Mucosa of descending colon (tissue), 3 donors: ENCODE measurements at places on chromosomes 5 and 9.

DNA sequence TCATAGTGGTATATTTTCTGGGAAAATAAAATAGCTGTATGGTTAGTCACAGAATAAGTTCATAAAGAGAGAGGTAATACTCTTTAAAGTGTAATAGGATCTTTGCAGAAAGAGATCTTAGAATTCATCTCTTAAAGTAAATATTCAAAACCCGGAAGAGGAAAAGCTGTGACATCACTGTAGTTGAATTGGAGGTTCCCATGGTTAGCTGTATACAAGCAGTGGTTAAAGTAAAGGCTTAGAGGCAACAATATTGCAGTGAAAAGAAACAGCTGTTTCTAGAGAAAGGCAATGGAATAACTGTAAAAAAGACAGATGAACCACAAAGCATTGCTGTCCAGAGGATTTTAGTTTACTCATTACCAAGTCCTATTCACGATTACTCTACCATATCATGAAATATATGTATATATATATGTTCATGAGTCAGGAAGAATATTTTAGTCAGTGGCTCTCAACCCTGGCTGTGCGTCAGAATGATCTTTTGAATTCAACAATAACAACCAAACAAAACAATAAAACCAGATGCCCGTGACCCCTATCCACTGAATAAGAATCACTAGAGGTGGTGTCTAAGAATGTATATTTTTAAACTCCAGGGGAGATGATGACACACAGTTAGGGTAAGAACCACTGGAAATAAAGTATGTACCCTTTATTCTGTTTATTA, 4.7 kb downstream of the ERCC6L2 start:
- DNase-seq: no peak

DNA sequence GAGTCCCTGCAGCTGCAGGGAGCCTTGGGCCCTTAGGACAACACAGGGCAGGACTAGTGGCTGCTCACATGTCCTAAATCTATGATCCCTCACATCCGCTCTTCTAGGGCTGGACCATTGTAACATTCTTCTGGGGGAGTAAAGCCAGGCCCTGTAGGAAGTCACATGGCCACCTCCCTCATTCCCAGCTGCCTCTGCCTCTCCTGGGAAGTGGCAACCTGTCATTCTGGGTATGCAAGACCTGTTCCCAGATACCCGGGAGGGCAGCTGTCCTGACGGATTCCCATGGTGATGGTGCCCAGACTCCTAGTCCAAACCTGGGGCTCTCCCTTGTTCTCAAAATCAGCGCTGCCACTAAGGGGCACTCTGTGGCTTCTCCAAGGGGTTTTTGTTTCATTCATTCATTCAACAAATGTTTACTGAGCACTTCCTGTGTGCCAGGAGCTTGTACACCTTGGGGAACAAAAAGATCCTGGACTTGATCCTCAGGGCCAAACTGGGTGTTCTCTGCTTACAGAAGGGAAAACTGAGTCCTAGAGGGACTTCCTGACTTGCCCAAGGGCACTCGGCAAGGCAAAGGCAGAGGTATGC, 85.6 kb downstream of the PSD2 start:
- no peak for DNase-seq

DNA sequence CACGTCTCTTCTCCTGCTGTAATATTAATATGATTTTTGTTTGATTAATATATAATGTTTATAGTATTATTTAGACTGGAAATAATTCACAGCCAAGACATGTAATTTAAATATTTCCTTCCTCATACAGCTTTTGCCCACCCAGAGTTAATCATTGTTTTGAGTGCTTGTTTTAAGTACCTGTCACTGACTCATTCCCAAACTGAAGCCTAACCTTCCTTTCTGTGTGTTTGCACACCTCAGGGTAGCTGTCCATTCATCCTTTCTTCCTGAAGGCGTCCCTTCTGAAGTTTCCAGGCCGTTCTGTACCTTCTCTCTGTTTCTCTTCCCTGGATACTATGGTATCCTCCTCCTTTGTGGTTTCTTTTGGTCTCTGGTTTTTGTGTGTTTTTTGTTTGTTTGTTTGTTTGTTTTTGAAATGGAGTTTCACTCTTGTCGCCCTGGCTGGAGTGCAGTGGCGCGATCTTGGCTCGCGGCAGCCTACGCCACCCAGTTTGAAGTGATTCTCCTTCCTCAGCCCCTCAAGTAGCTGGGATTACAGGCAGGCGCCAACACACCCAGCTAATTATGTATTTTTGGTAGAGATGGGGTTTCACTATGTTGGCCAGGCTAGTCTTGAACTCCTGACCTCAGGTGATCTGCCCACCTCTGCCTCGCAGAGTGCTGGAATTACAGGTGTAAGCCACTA, 312.4 kb downstream of the DOCK8 start:
- no peak for DNase-seq

DNA sequence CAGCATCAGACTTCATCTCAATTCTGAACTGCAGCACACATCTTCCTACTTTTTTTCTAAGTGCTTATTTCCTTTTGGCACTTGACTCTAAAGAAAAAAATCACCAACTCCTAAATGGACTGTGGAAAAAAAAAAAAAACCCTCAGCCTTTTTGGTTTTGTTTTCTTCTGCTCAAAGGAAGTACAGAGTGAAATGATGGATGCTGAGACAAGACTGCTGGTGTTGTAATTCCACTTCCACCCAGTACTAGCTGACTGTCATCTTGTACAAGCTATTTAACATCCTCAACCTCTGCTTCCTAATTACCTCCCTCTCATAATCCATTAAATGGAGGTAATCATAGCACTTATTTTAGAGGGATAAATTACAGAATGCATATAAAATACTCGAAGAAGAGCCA, 171.5 kb upstream of the GNA14 start:
- DNase-seq: no peak

DNA sequence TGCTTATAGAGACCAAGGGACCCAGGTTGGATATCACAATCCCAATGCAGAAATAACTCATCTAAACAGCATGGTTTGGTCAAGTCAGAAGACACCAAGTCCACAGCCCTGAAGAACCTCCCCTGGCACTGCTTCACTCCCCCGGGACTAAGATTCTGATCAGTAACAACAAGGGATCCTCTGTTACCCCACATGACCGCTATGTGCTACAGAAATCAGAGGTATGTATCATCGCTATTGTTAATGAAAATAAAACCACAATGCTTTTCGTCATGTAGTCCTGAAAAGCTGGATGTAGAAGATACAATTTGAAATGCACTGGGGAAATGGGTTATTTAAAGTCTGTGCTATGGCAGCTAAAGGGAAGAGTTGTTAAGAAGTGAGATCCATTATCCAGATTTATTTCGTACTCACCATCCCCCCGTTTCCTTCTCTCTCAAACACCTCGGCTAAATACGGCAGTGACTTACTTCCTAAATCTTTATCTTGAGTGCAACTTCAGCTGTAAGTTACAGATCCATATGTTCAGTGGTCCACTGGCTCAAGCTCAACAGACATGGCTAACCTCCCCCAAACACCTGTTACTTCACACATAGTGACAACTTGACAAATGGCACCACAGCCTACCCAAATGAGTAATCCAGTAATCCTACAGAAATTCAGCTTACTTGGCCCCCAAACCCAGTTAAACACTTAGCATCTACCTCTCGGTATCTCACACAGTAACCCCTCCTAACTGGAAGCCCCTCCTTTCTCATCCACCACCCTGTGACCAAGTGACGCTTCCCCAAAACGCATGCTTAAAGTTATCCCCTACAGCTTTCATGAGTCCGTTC, 129.2 kb downstream of the MYO10 start:
- DNase-seq: no peak

- DNase-seq: no peak
Measured at GRCh38 chr9:2066312-2067273, 51.4 kb downstream of the SMARCA2 start.

GRCh38 chr5:138226910-138227309, 13.8 kb upstream of the CDC23 start:
- no peak for DNase-seq

DNA sequence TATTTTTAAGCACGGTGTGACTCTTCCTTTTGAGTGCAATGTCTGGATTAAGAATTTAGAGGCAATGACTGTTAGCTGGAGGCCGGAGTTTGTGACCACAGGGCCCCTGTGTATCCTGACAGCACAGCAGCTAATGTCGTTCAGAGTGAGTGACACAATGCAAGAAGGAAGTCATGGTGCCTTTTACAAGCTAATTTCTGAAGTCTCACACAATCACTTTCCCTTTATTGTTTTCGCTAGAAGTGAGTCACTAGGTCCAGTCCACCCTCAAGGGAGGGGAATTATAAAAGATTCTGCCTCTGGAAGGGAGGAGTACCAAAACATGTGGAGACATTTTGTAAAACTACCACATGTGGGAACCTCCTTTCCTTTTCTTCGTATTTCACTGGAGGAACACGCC, 185.5 kb upstream of the FGF10 start:
- DNase-seq: no peak

GRCh38 chr9:106704056-106704615, 158.8 kb upstream of the ZNF462 start:
- DNase-seq: no peak

GRCh38 chr5:62538017-62538942, 40.3 kb upstream of the LRRC70 start:
- DNase-seq: no peak

GRCh38 chr5:166961913-166962312, 1329.5 kb upstream of the WWC1 start:
- DNase-seq: no peak

GRCh38 chr5:79025054-79025472, 40.0 kb upstream of the ARSB start:
- DNase-seq: no peak

- no peak for DNase-seq
Measured at GRCh38 chr9:125240649-125240999, 519 bp downstream of the HSPA5 start.

DNA sequence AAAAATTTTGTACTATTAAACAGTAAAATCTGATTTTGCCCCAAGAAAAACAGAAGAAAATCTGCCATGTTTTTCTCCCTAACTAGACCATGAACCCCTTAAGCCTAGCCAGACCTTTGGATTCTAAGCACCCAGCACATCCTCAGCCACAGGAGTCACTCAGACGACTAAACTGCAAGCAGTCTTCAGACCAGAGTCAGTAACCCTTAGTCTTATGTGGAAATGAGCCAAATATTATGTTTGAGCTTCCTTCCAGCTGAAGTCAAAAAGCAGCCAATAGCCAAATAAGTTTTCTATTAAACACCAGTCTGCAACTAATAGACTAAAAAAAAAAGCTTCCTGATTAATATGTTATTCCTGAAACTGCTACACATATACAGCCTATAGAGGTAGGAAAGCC, 47.4 kb downstream of the GOLPH3 start:
- DNase-seq: no peak

DNA sequence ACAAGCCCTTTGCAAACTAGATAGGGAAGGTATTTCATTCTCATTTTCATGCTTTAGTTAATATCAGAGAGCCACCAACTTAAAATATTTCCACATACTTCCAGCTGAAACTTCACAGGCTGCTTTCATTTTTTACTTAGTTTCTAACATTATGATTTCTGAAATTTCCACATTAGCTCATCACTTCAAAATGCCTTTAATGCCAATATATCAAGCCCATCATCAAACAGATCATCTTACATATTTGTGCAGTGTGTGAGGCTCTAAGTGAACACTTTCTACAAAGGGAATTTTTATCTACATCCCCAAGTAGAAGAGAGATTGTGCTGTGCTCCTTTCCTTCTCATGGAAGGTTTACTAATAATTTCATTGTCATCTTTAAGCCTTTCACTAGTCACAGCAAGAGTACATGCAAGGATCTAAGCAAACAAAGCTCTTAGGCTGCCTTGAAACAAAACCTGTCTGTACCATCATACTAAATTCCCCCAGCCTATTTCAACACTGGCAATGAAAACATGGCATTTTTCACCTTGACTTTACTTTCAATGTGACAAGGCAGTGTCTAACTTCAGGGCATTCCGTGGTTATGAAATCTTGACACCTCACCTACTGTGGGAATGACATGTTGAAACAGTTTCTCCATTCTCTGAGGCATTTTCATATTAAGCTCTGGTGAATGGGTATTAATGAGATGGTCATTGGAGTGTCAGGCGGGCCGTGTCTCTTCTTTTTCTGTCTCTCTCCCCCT, 45.4 kb downstream of the PPP2R2B start:
- DNase-seq: no peak

GRCh38 chr9:6552498-6553121, 92.9 kb downstream of the GLDC start:
- DNase-seq: no peak

- no peak for DNase-seq
Measured at GRCh38 chr5:135826221-135826525, 8.3 kb upstream of the SLC25A48 start.

- no peak for DNase-seq
Measured at GRCh38 chr5:137997726-137998213, 35.1 kb downstream of the FAM13B start.

DNA sequence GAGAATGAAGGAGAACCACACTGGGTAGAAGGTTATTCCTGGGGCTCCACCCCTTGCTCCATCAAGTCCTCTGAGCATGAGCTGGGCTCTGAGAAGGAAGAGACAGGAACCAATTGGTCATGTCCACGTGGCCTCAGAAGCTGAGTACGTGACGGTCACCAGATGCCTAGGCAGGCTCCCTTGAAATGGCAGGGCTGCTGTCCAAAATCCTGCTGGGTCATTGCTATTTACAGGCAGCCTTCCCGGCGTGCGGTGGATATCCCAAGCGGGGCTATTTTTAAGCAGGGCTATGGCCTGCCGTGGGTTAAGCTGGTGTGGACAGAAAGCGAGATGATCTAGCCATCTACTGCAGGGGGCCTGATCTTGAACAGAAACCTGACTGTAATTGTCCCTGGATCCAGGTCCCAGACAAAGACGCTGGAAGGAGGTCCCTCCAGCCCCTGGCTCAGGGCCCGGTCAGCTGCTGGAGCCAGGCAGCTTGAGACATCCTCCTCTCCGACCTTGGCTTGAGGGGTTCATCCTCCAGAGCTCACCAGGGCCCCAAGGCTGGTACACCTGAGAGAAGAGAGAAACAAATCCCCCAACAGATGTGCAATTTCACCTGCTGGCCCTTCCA, 550 bp upstream of the CKMT2 start:
- no peak for DNase-seq

DNA sequence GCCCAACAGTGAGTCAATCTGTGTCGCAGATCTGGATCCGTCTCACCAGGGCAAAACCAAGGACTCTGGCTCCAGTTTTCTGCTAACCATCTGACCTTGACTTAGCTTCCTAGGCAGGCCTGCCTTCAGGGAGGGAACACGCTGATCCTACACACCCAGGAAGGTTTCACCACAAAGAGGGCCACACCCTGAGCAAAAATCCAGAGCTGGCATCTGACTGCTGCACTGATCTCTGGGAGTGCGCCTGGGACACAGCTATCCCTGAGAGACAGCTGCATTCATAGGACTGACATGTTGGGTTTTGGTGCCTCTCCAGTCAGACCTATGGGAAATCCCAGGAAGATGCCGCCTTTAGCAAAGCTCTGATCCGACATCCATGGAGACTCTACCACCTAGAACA, 47.5 kb downstream of the CDK5RAP2 start:
- DNase-seq: peak; percentile 48

GRCh38 chr5:98296426-98296825, 477.0 kb upstream of the RGMB start:
- no peak for DNase-seq

GRCh38 chr9:108033976-108034964, 544.7 kb upstream of the KLF4 start:
- DNase-seq: no peak
